Amniotic epithelial cell (primary cell): ENCODE measurements at places on chromosomes 6 and 20.

- DNase-seq = no peak
These were observed 169.7 kb downstream of the HAO1 start for GRCh38 chr20:7770578-7770977.

DNA sequence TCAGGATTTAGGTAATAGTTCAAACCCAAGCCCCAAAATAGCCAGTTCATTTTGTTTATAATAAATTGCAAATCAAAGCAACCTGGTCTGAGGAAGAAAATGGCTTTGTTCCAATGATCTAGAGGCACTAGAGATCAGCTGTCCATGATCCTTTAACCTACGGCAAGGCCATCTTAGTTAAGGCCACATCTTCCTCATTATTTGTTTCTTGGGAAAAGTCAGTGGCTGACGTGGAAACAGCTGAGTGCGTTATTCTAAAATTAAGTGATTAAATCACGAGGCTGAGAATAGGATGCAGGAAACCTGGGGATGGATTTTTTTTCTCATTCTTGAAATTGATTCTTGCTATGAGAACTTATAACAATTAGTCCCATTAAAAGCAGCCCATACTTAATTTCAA, 10.1 kb upstream of the TENT5A start:
- no peak for DNase-seq

- no peak for DNase-seq
These were observed 51.1 kb upstream of the HBS1L start for GRCh38 chr6:135105710-135106109.

GRCh38 chr6:67467341-67467740, 1167.7 kb upstream of the ADGRB3 start:
- no peak for DNase-seq

DNA sequence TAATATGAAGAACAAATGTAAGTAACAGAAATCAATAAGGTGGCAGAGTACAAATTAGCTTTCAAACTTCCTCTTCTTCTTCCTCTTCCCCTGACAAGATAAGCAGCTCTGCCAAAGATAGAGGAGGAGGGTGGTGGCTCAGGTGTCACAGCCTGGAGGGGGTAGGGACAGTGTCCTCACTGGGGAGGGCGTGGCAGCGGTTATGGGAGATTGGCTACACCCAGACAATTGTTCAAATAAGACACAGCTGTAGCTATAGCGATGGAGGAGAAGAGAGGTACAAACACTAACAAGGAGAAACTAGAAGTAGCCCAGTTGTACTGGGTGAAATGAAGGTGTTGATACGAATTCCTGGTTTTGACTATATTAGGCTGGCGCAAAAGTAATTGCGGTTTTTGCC, 198.5 kb downstream of the TBXT start:
- DNase-seq = no peak

DNA sequence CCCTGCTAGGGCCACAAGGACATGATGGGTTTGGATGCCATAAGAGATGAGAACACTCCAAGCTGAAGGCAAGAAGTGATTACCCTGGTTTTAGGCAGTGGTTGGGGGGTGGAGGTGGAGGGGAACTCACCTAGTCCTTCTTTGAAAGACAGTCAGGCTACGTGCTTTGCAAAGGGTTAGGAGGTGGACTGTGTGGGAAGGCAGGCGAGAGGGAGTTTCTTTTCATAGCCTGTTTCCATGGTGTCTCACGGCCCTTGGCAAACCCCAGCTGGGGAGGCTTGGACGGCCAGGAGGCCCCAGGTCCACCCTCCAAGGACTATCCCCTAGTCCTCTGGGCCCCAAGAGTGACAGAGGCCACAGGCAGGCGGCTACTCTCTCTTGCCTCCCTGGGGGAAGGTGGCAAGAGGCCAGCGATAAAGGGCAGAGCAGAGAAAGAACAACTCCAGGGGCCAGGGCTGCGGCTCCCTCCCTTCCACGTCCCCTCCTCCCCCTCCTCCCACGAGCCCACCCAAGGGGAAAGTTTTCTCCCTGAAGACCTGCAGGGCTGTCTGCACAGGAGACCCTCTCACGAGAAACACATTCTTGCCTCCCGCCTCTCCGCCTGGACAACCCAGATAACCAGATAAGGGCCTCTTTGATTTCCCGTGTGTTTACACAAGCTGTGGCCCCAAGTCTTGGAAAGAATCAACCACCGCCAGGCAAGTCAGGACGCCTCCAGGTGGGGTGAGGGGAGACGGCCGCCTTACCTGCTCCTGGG, 74.4 kb downstream of the NOL4L start:
- DNase-seq = peak; percentile 50

DNA sequence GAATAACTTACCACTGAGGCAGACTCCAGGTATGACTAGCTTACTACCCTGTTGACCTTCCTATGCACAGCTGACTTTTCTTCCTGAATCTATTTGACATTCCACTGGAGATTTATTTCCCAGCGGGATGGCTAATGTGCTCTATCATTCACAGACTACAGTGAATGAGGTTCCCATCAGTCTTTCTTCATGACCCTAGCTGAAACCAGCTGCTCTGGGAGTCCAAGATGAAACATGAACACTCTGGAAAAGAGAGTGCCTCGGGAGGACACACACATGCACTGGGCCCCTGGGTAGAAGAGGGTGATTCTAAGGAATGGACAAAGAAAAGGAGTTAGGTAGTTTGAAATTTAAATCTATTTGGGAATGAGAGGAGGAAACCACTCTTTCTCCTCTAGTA, 82.6 kb upstream of the DST start:
- DNase-seq = peak; percentile 36

- DNase-seq = no peak
These were observed 6.4 kb downstream of the SNPH start for GRCh38 chr20:1272368-1273100.

- no peak for DNase-seq
These were observed 540.0 kb upstream of the JARID2 start for GRCh38 chr6:14705841-14706377.

DNA sequence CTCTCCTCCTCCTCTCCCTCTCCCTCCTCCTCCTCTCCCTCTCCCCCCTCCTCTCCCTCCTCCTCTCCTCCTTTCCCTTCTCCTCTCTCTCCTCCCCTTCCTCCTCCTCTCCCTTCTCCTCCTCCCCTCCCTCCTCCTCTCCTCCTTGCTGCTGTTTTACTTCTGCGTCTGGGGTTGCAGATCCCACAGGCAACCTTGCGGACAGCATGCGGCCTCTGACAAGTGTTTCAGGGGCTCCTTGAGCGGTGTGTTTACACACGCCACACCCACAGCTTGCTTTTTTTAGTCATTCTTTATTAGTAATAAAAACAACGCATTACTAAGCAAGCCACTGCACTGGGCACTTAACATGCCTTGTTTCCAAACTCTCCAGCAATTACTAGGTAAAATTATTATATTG, 81.9 kb downstream of the TFAP2C start:
- no peak for DNase-seq

- no peak for DNase-seq
These were observed 374.9 kb upstream of the IRAK1BP1 start for GRCh38 chr6:78492351-78493017.
